Lung microvascular endothelial cell (primary cell): ENCODE measurements at places on chromosomes 12 and 14. TPM values are rescaled to one million over a fixed set of nuclear protein-coding genes. Genes with fewer than 3 reads are reported as not detected.

- DNase-seq, result no peak
Observed at GRCh38 chr14:37810094-37810801, 214.8 kb downstream of the TTC6 start.

DNA sequence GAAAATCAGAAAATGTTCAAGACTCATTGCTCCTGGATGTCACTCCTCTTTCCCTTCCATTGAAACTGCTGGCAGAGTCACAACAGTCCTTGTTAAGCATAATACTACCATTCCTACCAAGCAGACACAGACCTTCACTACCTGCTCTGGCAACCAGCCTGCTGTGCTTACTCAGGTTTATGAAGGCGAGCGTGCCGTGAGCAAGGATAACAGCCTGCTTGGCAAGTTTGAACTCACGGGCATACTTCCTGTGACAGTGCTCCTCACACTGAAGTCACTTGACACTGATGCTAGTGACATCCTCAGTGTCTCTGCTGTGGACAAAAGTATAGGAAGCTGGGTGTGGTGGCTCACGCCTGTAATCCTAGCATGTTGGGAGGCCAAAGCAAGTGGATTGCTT, 15.7 kb upstream of the PHETA1 start:
- no peak for DNase-seq

- DNase-seq, result no peak
Observed at GRCh38 chr12:118269806-118270205, 102.9 kb downstream of the TAOK3 start.

GRCh38 chr14:32457213-32457920, 128.3 kb downstream of the AKAP6 start:
- no peak for DNase-seq

GRCh38 chr12:117098361-117099217, 627 bp downstream of the TESC start:
- no peak for DNase-seq

DNA sequence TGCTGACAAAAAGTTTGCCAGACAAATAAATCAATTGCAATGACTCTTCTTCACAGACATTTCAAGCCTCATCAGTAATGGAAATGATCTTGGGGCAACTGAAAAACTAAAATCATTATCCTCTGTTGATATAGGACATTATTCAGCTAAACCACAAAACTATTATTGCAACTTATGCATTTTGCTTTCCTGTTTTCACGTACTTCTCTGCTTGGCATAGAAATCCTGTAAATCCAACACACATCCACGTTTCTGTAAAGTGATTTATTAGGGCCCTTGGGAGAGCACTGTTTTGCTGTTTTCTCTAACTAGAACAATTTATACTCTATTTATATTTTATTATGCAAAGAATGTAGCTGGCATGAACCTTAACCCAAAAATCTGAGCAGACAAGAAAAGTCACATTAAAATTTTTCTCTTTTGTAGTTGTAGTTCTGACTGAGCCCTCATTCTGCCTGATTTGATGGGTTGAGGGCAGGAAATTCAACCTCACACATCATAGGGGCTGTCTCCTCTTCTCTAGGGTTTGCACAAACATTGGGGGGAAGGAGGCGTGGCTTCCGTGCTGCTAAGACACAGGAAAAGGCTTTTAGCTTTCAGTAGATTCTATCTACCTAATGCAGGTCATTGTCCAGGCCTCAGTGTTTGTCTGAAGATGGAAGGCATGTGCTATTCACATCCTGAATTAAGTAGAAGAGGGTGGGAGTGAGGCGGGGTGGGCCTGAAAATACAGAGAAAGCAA, 11.5 kb upstream of the NUP107 start:
- DNase-seq, result peak; percentile 14

DNA sequence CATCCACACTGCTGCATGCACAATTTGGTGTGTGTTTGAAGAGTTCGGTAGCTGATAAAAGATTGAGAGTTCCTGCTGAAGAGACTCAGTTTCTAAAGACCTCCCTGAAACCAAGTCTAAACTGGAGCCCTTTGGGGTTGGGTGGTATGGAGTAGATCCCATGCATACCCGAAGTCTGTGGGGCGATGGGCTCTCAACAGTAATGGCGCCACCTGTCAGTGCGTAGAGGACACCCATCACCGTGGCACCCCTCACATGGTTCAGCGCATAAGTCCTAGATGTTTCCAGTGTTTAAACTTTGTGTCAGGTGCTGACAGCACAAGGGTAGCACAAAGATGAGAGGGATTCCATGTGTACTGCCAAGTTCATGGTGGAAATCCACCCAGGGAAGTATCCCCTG, 85.9 kb downstream of the ESR2 start:
- no peak for DNase-seq

DNA sequence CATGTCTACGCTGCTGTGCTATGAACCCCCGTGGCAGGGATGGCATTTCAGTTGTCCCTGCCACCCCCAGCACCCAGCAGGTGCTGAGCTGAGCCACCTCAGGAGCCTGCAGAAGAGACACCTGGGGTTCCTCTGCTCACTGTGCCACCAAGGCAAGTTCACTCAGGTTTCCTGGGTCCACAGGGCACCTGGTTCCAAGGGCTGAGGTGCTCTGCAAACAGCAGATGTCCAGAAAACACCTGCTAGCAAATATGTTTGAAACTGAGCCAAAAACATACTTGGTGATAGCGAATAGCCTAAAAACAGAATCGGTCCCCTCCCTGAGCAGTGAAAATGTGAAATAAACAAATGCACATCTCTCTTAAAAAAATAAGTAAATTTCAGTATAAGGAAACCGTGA, 35.6 kb upstream of the GPR68 start:
- DNase-seq, result no peak

- DNase-seq, result no peak
Observed at GRCh38 chr14:31307618-31308017, 100.0 kb upstream of the HECTD1 start.

DNA sequence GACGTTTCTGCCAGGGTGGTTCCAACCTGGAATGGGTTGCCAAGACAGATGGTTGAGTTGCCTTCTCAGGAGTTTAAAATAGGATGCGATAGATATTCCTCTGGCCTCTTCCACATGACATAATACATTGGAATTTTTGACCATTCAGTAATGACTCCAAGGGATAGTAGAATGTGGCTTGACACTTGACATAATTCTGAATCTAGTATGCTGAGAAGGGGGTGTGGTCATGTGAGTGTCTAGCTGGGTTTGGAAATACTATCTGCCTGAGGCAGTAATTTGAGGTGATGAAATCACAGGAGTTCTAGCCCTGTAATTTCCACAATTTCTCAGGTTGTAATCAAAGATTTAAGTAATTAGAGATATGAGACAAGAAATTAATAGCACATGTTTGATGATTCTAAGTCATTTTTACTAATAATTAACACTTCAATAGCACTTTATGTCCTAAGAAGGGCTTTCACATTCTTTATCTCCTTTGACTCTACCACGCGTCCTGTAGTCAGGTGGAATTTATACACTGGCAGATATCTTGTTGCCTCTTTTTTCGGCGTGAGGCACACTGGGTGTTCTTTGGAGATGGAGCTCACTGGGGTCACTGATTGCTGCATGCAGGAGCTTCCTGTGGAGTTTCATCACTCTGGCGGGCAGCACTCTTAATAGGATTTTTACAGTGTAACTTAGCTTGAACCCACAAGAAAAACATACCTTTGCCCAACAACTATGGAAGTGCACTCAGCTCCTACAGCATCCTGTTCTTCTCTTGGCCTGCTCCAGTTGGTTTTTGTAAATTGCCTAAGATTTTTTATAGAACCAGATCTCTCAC, 3.2 kb upstream of the AMIGO2 start:
- DNase-seq, result no peak

DNA sequence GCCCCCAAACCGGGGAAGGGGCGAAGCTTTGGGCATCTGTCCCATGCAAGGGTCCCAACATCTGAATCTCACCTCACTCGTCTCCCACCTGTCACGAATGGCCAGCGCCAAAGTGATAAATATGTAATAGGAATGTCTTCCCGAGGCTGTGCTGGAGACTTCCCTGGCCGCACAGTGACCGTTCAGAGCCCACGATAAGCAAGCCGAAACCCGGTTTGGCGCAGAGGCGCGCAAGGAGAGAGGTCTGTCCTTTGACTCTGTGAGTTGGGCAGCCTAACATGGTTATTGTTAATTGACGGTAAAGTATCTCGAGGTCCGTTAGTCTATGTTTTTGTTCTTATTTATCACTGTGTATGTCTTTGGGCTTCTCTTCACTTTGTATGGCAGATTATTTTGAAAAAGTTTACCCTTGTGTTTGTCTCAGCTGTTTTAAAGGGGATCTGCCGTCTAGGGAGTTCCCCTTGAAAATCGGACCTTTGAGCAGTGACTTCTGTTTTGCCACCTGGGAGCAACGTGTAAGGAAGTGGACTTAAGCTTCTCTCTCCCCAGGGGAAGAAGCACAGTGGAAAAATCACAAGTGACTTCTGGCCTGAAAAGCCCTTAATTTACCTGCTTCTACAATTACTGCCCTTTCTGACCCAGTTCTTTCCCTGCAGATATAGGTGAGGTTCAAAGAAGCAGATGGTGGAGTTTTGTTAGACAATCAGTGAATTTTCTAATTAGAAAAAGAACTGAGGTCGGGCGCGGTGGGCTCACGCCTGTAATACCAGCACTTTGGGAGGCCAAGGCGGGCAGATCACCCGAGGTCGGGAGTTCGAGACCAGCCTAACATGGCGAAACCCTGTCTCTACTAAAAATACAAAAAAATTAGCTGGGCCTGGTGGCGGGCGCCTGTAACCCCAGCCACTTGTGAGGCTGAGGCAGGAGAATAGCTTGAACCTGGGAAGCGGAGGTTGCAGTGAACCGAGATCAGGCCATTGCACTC, 1.1 kb upstream of the TM9SF1 start:
- peak; percentile 41 for DNase-seq

- no peak for DNase-seq
Observed at GRCh38 chr12:54959291-54960018, 25.1 kb downstream of the TESPA1 start.

GRCh38 chr14:65915125-65915524, 502.6 kb downstream of the FUT8 start:
- no peak for DNase-seq

DNA sequence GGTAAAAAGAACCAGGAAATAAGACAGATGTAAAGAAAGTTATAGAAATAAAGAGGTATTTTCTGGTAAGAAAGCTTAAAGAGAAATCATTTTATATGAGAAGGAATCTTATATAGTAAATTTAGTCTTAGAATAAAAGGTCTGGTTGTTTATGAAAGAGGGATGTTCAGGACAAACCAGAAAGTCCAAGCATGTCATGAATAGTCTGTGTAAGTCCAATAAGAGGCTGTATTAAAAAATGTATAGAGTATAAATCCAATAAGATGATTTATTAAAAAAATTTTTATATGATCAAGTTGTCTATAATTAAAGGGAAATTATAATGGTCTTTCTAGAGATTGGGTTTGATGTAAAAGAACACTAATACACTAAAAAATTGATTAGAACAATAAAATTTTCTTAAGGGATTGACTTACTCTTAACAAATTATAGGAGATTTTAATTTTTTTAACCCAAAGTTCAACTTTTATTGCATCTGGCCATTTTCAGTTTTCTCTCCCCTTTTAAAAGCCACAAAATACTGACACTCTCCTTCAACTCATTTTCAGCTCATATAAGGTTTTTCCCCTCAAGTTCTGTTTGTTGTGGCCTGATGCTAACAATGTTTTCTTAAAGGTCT, 35.1 kb downstream of the ST8SIA1 start:
- DNase-seq, result no peak

- DNase-seq, result no peak
Observed at GRCh38 chr14:99231161-99231849, 40.7 kb downstream of the BCL11B start.

- DNase-seq, result no peak
Observed at GRCh38 chr12:132393245-132393795, 63.9 kb upstream of the GALNT9 start.

- DNase-seq, result no peak
Observed at GRCh38 chr14:42428996-42429395, 822.3 kb downstream of the LRFN5 start.

- no peak for DNase-seq
Observed at GRCh38 chr14:105376521-105377440, 21.6 kb upstream of the TEX22 start.

DNA sequence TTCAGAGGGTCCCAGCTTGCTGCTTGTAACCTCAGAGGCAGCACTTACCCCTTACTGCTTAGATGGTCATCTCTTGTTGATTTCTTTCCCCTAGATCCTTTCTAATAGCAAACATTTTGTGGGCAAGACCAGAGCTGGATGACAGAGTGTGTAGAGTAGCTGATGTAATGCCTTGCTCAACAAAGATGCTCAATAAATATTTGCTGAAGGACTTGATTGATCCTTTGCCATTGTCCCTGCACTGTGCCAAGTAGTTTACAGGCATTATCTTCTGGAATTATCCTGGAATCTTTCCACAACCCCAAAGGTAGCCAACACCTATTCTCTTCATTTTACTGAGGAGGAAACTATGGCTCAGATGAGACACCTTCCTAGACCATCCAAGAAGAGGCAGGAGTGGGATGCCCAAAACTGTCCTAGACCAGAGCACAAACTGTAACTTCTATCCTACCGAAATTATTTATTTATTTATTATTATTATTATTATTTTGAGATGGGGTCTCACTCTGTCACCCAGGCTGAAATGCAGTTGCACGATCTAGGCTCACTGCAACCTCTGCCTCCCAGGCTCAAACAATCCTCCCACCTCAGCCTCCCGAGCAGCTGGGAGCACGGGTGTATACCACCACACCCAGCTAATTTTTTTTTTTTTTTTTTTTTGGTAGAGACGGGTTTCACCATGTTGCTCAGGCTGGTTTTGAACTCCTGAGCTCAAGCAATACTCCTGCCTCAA, 1.4 kb downstream of the MMAB start:
- DNase-seq, result no peak

AKAP3 gene
- 0.20 and 1.3 TPM in 2 replicates for total RNA-seq

KRT86 gene
- not detected in 2 replicates for total RNA-seq

GYS2 gene
- total RNA-seq, result not detected in 2 replicates

RND1 gene
- 1.4 and 3.5 TPM in 2 replicates for total RNA-seq

DPY19L2 gene
- 0.40 and 0.65 TPM in 2 replicates for total RNA-seq

MGST1 gene
- 10.5 and 12.9 TPM in 2 replicates for total RNA-seq

SLC25A3 gene
- 339 and 462 TPM in 2 replicates for total RNA-seq
